ENCODE measurements at places on chromosomes 7 and 10.

GRCh38 chr10:133394801-133395221 lies 854 bp downstream of the MTG1 start:
- no peak for DNase-seq

DNA sequence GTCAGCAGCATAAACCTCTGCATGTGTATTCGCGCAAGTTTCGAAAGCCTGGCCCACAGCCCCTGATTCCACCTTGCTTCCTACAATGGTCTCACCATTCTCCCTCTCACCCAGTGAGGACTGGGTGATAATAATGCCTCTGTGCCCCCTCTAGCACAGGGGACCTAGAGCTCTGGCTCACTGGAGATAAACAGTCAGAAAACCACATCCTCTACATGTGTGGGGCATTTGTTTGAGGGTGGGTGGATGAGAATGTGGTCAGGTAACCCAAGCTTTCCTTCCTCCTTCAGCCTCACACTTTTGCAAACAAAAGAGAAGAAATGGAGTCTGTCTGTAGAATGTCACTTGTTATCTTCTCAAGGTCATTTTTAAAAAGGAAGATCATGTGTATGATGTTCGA lies 373.5 kb downstream of the KCNMA1 start:
- DNase-seq = no peak

GRCh38 chr7:156655983-156656382 lies 15.4 kb downstream of the RNF32 start:
- no peak for DNase-seq

DNA sequence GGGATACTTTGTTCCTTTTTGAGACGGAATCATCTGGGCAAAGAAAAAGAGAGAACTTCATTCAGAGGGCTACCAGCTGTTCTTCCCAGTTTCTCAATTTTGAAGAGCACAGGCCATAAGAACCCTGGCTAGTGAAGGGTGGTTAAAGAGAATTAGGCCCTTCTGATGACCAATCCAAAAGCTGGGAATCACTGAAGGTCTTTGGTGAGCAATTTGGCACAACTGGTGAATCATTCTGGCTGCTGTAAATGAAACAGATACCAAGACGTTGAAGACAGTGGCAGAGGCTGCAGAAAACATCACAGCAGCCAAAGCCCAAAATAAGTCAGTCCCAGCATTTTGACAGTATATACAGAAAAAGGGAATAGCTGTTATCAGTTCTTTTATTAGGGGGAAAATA lies 5.1 kb downstream of the RAPGEF5 start:
- no peak for DNase-seq

DNA sequence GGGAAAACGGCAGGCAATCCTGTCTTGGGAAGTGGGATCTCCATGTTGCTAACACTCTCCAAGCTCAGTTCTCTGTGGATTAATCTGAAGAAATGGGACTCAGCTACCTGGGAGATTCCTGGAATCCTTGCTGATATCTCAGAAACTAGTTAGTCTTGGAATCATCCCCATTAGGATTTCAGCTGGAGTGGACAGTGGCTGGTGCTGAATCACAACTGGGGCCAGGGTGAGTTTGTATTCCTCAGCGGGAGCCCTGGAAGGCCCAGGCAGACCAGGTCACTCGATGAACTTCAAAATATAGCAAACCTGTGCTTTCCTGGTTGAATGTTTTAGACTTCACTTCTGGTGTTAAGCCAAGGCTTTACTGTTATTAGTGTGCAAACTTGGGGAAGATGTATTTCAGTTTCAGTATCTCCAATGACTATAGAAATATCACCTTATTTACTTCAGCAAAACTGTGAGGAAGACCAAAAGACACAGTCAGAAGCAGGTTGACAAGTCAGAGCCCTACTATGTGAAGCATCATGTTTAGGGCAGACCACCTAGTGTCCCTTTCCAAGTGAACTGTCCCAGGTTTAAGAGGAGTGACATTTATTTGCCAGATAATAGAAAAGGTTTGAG lies 126.1 kb downstream of the AOAH start:
- DNase-seq = no peak

GRCh38 chr10:119803264-119803663 lies 69.4 kb downstream of the MCMBP start:
- no peak for DNase-seq

DNA sequence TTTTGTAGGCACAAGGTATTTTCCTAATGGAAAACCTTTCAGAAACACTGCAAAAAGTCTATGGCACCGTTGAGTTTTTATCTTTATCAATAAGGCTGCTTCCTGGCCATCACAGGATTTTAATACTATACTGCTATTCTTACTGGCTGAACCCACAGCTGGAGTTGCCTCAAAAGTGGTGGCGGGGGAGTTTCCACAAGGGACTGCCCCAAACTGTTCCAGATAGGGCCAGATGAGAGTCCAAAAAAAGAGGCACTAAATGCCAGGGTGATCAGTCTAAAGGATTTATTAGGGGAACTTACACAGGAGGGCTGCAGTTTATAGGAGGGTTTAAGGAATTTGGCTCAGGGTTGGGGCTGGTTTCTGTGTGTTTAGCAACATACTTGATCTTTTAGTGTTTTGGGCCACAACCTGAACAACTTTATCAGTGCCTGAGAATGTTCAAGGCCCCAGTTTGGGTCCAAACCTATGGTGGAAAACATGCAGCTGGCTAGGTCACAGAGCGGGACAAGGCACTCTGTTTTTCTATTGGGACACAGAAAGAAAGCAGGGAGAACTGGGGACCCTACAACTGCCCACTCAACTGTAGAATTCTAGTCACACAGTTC lies 41.4 kb downstream of the STAM start:
- no peak for DNase-seq

- no peak for DNase-seq
These were observed 858 bp downstream of the COPS6 start for GRCh38 chr7:100089458-100090196.
